ENCODE measurements at places on chromosomes 11 and 22.

- DNase-seq = no peak
These were observed 22.1 kb upstream of the DRD2 start for GRCh38 chr11:113497066-113497910.

GRCh38 chr11:28697920-28698827 is 590.0 kb downstream of the METTL15 start:
- DNase-seq = no peak

- DNase-seq = no peak
These were observed 28.4 kb upstream of the ARFGAP3 start for GRCh38 chr22:42885446-42885845.

DNA sequence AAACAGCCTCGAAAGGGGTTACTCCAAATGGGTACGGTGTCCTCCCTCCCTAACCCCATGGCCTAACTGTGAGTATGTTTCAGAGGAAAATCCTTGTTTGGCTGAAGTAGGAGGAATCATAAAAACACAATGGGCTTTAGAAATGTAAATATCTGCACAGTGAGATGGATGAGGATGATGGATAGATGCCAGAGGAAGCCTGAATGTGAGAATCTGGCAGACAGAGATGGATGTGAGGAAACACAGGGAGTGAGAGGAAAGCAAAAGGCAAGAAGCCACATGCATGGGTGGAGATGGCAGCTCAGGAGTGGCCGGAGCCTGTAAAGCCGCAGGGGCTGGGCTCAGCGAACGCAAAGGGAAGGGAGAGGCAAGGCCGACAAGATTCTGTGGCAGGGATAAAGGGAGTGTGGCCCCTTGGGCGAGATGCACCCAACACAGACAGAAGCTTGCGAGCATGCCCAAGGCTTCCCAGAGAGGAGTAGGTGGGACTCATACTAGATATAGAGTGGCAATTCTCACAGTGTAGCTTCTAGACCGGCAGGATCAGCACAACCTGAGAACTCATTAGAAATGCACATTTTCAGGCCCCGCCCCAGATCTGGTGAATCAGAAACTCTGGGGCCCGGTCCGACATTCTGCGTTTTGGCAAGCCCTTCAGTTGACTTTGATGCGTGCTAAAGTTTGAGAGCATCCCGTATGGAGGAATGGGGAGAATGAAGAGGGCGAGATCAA is 237.3 kb upstream of the CADM1 start:
- no peak for DNase-seq

DNA sequence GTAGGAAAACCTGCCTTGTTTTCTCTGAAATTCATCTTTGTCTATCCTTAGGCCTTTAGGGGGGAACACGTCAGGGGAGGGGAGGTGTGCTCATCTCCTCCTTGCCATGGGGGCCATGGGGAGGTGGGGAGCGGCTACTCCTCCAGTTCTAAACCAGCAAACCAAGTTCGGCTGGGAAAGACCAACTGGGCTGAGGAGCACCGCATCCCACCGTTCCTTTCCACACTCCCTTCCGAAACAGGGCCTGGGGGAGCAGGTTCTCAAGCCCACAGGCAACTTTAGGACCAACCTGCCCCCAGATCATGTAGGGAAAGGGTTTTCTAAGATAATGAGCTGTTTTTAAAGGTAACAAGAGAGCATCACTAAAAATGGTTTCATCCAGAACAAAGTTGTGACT is 77.5 kb upstream of the PITPNB start:
- no peak for DNase-seq

DNA sequence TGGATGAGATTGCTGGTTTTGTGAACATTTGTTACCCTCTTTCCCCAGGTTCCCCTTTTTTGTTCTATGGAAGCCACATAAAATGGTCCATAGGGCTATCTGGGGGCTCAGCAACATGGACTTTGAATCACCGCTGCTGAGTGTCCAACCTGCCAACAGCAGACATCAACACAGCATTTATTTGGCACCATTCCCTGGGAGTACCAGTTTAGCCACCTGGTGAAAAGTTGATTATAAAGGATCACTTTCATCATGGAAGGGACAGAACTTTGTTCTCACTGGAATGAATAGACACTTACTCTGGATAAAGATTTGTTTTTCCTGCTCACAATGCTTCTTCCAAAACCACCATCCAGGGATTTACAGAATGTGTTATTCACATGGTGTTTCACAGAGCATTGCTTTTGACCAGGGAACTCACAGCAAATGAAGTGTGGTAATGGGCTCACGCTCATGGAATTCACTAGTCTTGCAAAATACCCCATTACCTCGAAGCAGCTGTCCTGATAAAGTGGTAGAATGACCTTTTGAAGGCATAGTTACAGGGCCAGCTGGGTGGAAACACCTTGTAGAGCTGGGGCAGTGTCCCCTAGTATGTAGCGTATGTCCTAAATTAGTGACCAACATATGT is 43.9 kb downstream of the ADM start:
- DNase-seq = no peak

- no peak for DNase-seq
These were observed 61.4 kb upstream of the PTPRJ start for GRCh38 chr11:47918882-47919495.

DNA sequence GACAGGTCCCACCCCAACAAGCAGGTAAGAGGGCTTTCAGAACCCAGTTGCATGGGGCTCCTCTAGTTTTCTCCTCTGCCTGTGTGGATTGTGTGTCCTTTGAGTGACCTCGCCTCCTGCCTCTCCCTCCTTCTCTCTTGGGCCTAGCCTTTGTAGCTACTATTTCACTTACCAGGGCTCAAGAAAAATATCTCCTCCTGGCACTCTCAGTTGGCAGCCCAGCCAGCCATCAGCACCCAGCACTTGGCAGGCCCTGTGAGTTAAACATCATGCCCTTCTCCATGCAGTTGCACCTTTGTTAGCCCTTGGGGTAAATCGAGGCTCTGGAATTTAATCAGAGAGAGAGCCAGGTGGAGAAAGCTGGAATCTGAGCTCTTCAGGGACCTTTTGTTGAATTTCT is 35.4 kb upstream of the SORL1-AS1 start:
- DNase-seq = no peak

Measured in T-helper 2 cell (primary cell).